NCI-H1092 (cell line): ENCODE measurements at places on chromosomes 12 and 14.

DNA sequence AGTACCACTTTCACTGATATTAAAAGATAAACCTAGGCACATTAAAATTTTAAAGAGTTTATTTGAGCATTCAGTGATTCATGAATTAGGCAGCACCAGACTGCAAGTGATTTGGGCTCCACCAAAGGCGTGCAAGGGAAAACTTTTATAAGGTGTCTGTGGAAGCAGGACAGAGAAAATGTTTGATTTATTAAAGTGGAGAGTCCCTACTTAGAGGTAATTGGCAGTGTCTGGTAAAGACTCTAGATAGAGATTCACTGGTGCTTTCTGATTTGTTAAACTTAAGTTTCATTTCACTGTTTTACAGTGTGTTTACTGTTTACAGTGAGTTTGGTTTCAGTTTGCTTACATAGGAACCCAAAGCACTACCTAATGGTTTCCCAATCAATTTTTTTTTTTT is 72.8 kb downstream of the ANKS1B start:
- DNase-seq: no peak

DNA sequence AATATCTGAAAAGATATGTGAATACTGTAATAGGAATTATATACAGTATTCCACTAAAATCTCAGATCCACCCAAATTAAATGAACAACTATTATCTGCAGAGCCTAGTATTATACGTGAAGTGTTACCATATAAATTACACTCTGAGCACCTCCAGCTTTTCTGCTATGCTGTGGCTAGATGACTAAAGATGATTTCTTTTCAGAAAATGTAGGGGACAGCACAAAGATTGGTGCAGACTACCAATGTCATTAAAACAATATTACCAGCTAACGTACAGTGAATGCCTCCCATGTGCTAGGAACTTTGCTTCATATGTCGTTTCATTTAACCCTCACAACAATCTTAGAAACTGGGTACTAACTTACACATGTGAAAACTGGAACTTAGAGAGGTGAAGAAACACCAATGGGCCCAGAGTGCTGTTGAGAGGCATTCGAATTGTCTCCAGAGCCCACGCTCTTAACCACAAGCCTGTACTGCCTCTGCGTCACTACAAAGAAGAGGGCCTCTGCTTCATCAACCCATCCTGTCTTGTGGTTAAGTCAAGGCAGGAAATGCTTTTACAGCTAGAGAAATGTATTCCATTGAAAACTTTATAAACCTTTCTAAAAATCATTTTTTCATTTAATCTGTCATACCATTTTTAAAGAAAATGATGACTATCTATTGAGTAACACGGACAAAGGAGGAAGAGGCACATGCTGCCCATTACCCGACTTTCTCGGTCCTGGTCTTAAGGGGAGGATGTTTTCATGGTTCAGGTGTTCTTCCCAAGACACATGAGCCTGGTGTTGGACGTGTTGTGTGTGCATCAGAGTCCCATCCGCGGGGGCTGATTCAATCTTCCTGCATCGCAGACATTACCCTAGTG is 1.3 kb downstream of the GPR65 start:
- no peak for DNase-seq

GRCh38 chr14:71628433-71628832 is 303.8 kb upstream of the RGS6 start:
- DNase-seq: no peak

DNA sequence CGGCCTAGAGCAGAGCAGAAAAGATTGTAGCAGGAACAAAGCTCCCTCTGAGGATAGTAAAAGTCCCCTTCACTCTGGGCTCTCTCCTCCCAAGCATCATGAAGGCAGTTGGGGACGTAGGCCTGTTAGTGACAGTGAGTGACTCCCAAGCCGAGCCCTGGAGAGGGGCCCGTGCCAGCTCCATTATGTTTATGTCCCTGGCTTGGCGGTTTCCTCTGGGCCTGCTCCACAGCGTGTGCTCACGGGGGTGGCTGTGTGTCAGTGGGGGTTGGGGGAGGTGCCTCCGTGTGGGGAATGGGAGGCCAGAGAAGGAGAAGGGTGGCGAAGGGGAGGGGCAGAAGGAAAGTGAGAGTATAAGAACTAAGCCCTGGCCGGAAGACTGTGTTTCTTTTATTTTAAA is 170.0 kb upstream of the VASH1 start:
- no peak for DNase-seq

DNA sequence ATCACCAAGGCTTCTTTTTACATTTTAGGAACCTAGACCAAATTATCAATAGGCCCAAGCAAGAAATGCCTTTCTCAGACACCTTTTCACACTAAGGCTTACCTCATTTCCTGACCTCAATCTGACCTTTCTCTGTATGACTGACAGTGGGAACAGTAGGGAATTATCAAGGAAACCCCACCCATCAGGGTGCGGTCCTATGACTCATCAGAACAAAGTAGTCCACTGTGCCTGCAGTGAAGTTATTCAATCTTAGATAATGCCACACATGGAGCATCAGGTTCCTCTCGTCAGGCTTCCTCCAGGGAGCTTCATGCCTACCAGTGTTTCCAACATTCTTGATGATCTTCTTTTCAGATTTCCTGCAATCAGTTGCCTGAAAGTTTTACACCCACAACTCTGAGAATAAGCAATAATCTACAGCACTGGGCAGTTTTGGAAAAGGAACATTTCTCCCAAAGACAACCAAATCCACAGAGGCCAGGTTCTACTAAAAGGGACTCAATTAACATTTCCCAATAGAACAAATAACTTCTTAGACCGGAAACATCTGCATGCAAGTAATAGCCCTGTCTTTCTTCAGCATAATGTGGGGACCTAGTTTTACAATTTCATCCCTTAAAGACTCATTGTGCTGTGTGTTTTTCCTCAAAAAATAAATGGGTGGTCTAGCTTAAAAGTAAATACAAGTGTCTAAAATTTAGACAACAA is 35.9 kb upstream of the TMTC2 start:
- DNase-seq: no peak

- no peak for DNase-seq
These were observed 193.1 kb downstream of the SOX5 start for GRCh38 chr12:23756416-23756815.

- peak; percentile 36 for DNase-seq
These were observed 165.4 kb downstream of the DERA start for GRCh38 chr12:16076557-16076956.
